ENCODE measurements at places on chromosomes 11 and 22.

- DNase-seq, result no peak
Observed at GRCh38 chr11:111231836-111232235, 13.7 kb upstream of the POU2AF2 start.

DNA sequence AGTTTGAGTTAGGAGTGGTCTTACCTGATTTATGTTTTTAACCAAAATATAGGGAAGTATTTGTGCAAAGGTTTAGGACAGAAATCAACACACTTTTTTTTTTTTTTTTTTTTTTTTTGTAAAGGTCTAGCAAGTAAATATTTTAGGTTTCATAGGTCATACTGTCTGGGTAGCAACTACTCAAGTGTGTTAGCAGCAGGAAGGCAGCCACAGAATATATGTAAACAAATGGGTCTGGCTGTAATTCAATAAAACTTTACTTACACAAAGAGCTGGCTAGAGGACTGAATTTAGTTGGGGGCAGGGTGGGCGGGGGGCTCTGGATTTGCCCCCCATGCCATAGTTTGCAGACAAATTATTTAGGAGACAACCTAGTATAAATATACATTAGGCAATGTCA lies 510.4 kb downstream of the NELL1 start:
- DNase-seq, result no peak

DNA sequence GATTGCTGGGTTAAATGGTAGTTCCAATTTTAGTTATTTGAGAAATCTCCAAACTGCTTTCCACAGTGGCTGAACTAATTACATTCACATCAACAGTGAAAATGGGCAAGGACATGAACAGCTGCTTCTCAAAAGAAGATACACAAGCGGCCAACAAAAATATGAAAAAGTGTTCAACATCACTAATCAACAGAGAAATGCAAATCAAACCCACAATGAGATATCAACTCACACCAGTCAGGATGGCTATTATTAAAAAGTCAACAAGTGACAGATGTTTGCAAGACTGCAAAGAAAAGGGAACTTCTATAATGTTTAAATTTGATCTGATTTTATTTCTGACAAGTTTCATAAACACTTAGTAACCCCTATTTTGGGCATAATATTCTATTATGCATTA lies 537.5 kb downstream of the DLG2 start:
- no peak for DNase-seq

- DNase-seq, result no peak
Observed at GRCh38 chr22:32100711-32101110, 57.6 kb downstream of the SLC5A1 start.

GRCh38 chr11:43459246-43459645 lies 100.5 kb downstream of the TTC17 start:
- no peak for DNase-seq

DNA sequence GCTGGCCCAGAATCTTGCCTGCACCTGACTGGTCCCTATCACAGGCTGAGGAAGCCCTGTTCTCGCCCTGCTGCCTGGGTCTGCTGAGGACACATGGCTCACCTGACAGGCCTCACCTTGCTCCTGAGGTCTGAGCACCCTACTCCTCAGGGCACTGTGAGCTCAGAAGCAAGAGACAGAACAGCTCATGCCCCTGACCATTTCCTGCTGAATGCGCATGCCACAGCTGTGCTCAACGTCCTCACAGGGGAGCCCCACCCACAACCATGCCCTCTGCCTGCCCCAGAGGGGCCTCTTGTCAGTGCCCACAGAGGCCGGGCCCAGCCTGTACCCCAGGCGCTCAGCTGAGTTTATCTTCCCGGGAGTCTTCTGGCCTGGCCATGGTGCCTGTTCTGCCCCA lies 2.8 kb upstream of the TSPO start:
- DNase-seq, result no peak

DNA sequence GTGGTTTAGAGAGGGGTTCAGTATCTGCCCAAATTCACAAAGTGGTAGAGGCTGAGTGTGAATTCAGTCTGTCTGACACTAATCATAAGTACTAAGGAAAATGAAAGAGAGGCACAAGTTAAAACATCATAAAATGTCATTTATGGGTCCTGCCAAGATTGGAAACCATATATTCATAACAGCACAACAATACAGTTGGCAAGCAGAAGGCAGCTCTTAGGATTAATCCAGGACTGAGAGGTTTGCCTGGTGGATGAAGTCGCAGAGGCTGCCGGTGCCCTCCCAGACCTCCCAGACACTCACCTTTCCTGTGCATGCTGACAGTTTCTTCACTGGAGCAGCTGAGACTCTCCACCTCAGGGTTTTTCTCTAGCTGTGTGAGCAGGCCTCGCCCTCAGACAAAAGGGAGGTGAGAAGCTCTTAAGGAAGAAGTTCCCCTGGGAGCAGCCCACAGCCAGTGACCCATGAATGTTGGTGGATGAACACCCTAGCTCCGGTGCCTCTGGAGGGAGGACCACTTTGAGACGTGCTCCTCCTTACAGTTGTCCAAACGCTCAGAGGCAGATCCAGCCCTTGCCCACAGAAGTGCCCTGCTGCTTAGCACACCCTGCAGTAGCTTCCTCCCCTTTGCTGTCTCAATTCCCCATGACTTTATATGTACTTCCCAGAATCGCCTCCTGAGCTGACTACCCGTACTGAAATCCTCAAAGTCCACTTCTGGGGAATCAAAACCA lies 43.7 kb downstream of the MAML2 start:
- DNase-seq, result no peak

- DNase-seq, result peak; percentile 43
Observed at GRCh38 chr11:61083601-61084147, 18.6 kb upstream of the CD5 start.

DNA sequence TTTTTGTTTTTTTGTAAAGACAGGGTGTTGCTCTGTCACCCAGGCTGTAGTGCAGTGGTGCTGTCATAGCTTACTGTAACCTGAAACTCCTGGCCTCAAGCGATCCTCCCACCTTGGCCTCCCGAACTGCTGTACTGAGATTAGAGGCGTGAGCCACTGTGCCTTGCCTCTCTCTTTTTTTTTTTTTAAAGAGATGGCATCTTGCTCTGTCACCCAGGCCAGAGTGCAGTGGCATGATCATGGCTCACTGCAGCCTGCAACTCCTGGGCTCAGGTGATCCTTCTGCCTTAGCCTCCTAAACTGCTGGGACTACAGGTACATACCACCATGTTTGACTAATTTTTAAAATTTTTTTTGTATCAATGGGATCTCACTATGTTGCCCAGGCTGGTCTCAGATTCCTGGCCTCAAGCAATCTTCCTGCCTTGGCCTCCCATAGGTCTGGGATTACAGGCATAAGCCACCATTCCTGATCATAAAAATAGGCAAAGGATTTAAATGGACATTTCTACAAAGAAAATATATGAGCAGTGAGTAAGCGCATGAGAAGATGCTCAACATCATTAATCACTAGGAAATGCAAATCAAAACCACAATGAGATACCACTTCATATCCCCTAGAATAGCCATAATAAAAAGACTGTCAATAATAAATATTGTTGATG lies 17.3 kb upstream of the CLNS1A start:
- no peak for DNase-seq

Data from activated T-cell treated with anti-CD3 and anti-CD28 coated beads, Interleukin-2, amount 50 U/mL, for 4 hours (primary cell).